Calu3 (cell line): ENCODE measurements at places on chromosomes 12 and 14.

DNA sequence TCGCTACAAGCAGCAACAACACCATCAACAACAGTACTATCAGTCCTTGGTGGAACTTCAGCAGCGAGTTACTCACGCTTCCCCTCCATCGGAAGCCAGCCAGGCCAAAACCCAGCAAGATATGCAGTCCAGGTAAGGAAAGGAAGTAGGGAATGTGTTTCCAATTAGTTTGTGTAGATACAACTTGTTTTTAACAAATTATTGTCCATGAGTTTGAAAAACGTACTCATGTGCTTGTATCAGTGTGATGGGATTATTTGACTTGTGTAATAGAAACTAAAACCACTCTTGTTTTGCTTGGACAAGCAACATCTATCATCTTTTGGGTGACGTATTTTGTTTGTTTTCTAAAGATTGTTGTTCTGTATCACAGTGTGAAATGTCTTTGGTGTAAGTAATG lies 137.9 kb downstream of the NAV3 start:
- DNase-seq = no peak

- DNase-seq = no peak
Measured at GRCh38 chr12:126384026-126384564, 1318.9 kb downstream of the AACS start.

- no peak for DNase-seq
Measured at GRCh38 chr12:105399428-105400081, 69.1 kb downstream of the C12orf75 start.

GRCh38 chr14:53108292-53109104 lies 44.6 kb downstream of the DDHD1 start:
- no peak for DNase-seq

GRCh38 chr14:35155962-35156361 lies 33.6 kb downstream of the PRORP start:
- peak; percentile 8 for DNase-seq

- DNase-seq = no peak
Measured at GRCh38 chr14:104868811-104869572, 3.9 kb downstream of the CEP170B start.

DNA sequence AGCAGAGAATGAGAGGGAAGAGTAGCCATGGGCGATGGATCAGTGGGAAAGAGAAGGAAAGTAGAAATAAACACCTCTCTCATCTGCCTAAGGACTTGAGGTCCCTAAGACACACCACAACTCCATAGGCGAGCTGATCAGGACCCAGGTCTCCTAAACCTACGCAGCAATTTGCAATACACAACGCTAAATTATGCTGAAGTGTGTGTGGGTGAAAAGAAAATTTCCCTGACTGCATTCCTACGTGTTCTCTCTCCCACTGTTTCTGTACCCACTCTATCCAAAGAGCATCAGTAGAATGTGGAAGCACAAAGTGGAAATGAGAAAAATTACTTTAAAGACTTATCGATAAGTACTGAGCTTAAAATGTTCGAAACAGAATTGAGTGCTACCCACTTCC lies 88.9 kb downstream of the RPS29 start:
- DNase-seq = no peak

- DNase-seq = no peak
Measured at GRCh38 chr14:76432827-76433752, 57.2 kb downstream of the ESRRB start.

DNA sequence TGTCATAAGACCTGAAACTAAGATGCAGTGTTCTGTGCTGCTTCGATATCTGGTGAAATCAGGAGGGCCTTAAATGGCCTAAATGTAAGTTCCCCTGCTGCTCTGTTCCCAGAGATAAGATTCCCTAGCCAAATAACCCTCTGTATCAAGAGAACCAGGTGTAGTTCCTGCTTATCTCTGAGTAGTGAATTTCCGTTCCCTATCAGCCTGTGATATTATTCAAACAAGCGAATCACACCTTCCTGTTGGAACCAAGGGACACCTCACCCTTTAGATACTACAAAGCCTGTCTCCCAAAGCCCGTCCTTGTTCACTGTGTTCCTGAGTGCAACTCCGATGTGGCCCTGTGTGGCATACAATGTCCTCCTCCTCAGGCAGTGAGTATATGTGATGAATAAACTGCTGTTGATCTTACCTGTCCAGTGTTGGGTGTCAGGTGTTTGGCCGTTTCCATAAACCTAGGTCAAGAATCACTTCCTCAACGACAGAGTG lies 52.2 kb upstream of the COCH start:
- DNase-seq = no peak

DNA sequence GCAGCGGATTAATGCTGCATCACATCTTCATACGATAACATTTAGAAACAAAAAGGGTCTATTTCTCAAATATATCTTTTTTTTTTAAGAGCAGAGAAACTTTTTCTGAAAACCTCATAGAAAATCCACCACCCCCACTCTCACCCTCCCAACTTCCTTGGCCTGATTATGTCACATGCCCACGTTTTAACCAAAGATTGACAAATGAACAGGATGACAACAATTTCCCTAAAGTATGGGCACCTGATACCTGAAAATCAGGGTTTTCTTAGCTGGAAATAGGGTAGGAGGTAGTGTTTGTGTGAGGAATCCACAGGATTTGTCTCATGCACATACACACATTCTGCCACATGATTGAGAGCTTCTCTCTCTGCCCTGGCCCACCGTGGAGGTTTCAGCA lies 74.7 kb upstream of the MDM1 start:
- DNase-seq = no peak

DNA sequence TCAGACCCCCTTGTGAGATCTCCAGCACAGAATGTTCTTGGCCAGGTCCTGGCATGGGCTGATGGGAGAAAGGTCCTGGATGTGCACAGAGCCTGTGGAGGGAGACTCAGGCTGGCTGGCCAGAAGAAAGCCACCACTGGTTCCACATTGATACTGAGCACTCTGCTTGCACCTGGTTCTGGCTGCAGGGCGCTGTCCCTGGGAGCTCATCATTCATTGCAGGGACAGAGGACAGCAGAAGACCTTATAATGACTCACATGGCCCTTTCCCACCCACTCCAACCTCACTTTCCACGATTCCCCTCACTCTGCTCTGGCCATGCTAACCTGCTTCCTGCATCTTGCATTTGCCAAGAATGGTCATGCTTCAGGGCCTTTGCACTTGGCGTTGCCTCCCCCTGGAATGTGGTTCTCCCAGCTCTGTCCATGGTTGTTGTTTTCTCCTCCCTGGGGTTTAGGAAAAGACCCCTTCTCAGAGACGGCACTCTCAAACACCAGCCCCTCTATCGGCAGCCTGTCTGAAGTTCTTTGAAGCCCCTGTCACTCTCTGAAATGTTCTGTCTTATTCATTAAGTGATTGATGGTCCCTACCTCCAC lies 10.3 kb downstream of the KRT7 start:
- DNase-seq = peak; percentile 49

GRCh38 chr12:46702581-46703344 lies 123.0 kb downstream of the SLC38A4 start:
- DNase-seq = no peak

- no peak for DNase-seq
Measured at GRCh38 chr14:105168979-105169507, 467 bp upstream of the JAG2 start.

DNA sequence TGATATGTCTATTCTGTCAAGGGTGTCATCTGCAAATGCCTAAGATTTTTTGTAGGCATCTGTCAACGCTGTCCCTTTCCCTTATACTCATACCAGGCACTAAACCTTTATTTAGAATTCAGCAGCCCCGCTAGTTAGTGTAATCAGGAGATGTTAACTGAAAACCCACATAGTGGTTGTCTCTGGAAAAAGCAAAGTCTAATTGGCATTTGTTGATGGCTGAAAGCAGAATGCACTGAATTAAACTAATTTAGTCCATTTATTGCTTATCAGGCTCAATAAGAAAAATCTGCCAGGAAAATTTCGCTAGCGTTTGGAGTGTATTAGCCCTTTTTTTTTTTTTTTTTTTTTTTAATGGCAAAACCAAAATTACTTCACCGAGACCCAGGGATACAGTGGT lies 34.5 kb downstream of the TDP1 start:
- no peak for DNase-seq
